Esophagus muscularis mucosa (tissue), 4 donors: ENCODE measurements at places on chromosomes 6 and 20. TPM values are rescaled to one million over a fixed set of nuclear protein-coding genes. Genes with fewer than 3 reads are reported as not detected.

Gene PNPLA1
- total RNA-seq, result 0.33 TPM

Gene HSF2
- 29.0 TPM for total RNA-seq

DNA sequence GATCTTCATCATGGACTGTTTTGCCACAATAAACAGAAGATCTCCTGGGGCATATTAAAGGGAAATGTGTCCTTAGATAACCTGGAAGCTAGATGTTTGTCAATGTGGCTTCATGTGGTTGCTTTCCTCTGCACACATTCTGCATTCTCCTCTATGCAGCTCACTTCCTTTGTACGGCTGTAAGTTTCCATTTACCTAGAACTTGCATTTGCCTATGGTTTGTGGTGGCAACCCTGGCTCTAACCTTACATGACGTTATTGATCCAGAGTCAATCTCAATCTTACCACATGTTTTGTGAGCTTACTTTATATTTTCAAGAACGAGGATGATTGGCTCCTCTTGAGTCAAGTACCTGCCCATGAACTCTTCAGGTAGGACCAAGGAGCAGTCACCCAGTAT, 863.1 kb downstream of the MAFB start:
- DNase-seq, result no peak

GRCh38 chr6:128208851-128209580, 308.2 kb upstream of the THEMIS start:
- DNase-seq, result no peak

GRCh38 chr6:167495506-167496401, 170.9 kb downstream of the TTLL2 start:
- DNase-seq, result no peak

DNA sequence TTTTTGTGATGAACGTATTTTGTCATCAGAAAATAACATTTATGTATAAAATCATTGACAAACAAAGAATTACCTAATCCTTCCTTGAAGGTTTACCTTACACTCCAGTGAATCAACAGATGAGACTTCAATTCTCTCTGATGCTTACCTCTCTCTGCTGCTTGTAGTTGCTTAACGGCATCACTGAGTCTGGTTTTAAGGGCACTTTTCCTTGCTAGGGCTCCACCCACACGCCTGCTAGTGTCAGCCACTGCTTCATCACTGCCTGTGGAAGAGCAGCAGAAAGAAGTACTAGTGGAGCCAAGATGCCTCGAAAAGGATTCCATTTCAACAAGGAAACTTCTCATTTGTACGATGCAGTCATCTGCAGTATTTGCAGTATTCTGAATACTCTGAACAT, 63.0 kb downstream of the FAM229B start:
- DNase-seq, result no peak

DNA sequence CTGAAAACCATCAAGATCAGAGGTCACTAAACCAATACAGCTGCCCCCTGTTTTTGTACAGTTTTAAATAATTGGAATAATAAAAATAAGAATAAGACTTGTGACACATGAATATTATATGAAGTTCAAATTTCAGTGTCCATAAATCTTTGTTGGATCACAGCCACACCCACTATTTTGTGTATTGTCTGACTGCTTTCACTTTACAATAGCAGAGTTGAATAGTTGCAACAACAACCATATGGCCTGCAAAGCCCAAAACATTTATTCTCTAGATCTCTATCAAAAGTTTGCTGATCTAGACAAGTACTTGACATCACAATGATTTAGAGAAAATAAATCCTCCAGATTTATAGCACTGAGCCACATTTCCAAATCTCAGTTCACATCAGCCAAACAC, 73.6 kb downstream of the SPTLC3 start:
- DNase-seq, result no peak

DNA sequence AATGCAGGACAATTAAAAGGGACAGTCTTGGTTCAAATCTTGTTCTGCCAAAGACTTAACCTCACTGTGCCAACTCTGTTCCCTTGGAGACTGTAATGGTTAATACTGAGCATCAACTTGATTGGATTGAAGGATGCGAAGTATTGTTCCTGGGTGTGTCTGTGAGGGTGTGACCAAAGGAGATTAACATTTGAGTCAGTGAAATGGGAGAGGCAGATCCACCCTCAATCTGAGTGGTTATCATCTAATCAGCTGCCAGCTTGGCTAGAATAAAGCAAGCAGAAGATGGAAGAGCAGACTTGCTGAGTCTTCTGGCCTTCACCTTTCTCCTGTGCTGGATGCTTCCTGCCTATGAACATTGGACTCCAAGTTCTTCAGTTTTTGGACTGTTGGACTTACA, 474.4 kb downstream of the CD83 start:
- no peak for DNase-seq

Gene TFAP2C
- total RNA-seq, result 2.3 TPM

Gene LCA5
- 5.8 TPM for total RNA-seq

DNA sequence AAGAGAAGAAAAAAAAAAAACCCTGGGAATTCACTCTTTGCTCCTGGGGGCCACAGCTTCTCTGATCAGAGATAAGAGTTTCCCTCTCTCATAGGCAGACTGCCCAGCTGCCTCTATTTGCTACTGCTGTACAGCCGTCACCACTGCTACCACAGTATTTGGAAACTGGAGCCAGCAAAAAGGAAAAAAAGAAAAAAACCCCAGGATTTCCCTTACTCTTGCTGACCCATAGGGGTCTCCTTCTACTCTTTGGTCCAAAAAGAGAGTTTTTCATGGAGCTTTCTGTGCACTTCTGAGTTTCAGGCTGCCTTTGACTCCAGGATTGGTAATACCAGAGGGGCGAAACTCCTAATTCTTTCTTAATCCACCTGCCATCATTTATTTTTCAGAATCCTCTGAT, 89.7 kb downstream of the MDGA1 start:
- no peak for DNase-seq

DNA sequence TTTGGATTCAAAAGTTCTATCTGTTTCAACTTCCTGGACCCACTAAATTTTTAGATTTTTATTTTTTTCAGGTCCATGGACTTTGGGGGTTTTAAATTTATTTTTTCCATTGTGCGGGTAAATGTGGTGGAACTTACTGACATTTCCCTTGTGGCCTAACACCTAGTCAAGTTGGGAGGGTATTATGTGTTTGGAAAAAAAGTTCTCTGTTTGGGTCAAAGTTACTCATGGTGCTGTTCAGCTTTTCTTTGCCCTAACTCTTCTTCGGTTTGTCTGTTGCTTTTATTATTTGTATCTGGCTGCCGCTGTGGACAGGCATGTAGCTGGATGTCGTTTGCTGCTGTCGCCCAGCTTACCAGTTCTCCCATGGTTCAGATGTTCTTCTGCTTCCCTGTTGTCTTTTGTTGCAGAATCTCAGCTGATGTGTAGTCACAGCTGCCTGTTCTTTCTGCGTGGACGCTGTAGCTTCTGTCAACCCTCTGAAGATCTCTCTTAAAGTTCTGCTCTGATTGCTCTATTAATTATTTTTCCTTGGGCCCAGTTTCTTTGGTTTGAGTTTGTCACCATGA, 7.9 kb downstream of the IGF2R start:
- DNase-seq, result no peak

DNA sequence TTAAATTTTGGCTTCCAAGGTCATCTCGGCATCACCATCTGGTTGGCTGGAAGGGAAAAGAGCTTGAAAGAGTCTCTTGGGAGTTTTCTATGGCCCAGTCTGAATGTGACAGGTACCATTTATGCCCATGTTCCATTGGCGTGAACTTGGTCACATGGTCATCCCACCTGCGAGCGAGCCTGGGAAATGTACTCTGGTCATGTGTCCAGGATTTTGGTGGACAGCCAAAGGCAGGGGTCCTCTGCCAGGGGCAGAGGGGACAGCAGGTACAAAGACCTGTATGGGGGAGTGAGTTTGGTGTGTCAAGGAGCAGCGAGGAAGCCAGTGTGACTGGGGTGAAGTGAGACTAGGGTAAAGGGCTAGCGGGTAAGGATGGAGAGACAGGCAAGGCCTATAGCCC, 112.6 kb downstream of the CDC5L start:
- no peak for DNase-seq
